ENCODE measurements at places on chromosomes 6 and 20.
A peak's percentile ranks its signal among the peaks of the same experiment; 100 is the strongest.

- no peak for DNase-seq
Measured at GRCh38 chr6:25660512-25660911, 8.5 kb downstream of the SCGN start.

- DNase-seq, result no peak
Measured at GRCh38 chr20:19094959-19095541, 117.4 kb upstream of the SLC24A3 start.

DNA sequence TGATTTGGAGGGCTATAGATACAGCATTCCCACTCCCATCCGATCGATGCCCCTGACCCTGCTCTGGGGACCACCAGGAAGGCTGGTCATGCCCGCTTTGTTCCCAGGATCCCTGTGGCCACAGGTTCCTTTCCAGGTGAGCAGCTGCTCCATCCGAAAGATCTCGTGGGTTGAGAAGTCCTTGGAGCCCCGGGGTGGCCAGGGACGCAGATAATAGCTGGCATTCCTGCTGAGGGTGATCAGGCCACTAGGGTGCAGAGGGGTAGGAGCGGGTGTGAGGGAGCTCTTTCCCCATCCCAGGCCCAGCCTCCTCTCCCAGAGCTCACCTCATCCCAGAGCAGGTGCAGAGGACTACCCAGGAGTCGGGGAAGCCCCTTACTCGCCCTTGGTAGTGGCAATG is 7.4 kb downstream of the ADAM33 start:
- DNase-seq, result no peak

DNA sequence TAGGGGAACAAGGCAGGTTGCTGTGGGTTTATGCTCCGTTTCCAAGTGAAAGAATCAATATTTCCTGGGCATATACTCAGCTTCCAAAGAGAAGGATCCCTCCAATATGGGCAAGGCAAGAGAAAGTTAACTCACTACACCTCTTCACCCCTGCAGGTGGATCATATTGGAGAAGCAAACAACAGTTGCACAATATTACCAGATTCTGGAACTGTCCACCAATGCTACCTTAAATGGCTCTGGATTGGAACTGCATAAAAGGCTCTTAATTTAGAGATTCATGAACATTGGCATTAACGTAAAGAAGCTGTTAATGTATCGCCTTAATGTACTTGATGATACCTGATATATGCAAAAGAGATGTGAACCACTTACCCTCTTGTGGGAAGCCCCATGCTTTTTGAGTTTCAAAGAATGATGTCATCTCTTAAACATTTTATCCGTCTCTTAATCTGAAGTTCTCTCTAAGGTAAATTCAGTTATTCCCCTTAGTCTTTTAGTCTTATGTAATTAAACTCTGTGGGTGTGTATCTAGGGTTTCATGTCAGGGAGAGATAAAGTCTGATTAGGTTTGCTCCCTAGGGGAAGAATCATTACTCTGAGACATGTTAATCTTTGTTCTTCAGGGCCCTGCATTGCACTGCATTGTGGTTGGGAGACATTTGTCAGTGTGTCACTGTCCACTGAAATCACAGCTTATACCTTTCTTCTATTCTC is 99.5 kb downstream of the PHACTR1 start:
- no peak for DNase-seq

- peak; percentile 86 for DNase-seq
Measured at GRCh38 chr20:461254-462198, 807 bp downstream of the TBC1D20 start.

- DNase-seq, result no peak
Measured at GRCh38 chr6:37158508-37158907, 11.4 kb upstream of the PIM1 start.

GRCh38 chr6:157586088-157586414 is 205.1 kb downstream of the ZDHHC14 start:
- DNase-seq, result peak; percentile 56

DNA sequence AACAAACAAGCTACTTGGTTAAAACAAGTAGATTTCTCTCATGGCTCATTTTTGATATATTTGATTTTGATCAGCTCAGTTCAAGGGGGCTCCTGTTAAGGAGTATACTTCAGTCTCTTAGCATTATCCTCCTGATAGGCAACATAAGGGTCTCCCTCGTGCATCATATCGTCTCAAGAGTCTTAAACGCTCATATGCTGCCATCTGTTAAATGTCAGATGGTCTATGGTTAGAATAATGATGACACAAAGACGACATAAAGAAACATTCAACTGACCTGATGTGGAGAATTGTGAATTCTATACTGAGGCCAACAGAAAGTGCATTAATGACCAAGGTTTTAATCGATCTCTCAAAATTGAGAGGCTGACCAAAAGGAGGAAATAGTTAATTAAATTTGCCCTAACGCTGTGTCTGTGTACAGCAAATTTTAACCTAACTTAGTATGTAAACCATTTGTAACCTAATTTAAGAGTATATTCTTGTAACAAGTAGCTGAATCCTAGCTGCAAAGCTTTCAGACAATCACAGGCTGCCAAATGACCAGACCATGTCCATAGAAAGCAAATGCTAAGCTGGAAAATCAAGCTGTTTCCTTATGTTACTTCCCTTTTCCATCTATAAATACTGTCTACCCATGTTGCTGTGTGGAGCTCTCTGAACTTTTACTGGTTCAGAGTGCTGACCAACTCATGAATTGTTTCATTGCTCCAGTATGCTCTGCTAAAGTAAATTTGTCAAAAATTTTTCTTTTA is 1688.5 kb downstream of the GRIK2 start:
- no peak for DNase-seq

- no peak for DNase-seq
Measured at GRCh38 chr20:58192567-58192966, 35.9 kb downstream of the ANKRD60 start.

GRCh38 chr20:53070706-53071392 is 98.7 kb downstream of the TSHZ2 start:
- no peak for DNase-seq

DNA sequence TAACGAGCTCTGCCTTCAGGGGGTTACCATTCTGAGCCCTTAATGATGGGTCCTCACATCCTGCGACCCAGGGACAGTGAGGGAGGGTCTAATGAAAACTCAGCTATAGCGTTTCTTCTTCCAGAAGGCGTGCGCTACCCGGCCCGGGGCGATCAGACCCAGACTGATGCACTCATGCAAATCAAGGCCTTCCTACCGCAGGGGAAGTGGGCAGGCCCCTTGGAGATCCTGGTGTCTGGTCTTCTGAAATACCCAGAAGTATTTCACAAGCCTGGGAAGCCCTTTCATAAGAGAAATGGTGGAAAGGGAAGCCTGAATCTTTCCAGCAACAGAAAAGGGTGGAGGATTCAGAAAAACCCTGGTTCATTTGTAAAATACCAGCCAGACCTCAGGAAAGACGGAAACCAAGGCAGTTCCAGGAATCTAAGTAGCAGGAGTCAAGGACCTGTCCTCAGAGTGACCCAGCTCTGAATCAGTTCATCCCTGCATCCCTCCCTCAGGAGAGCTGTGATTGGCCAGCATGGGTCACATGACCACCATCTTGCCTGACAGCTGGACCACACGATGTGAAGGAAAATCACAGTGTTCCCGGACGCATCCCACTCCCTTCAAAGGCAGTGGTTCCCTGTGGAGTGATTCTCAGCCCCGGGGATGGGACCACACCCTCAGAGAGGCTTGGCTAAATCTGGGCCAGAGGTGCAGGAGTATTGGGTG is 12.7 kb downstream of the BFSP1 start:
- peak; percentile 36 for DNase-seq

DNA sequence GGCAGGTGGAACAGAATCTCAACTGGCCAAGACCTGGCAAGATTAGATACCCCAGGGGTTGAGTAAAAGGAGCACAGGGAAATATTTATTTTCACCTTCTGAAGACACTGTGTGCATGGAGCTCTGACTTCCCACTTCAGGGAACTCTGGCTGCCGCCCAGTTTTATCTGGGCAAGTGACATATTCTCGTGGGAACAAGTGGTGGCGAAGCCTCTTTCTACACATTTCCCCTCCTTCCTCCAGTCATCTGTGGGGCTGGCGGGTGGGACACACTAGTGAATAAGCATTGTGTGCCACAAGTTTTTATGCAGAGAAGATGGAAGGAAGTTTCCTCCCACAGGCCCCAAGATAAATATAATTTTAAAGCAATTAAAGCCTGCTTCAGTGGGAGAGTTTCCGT is 23.6 kb downstream of the NSFL1C start:
- no peak for DNase-seq

GRCh38 chr20:13915284-13915683 is 75.1 kb downstream of the SEL1L2 start:
- no peak for DNase-seq

GRCh38 chr20:51067792-51068191 is 44.9 kb upstream of the KCNG1 start:
- no peak for DNase-seq

DNA sequence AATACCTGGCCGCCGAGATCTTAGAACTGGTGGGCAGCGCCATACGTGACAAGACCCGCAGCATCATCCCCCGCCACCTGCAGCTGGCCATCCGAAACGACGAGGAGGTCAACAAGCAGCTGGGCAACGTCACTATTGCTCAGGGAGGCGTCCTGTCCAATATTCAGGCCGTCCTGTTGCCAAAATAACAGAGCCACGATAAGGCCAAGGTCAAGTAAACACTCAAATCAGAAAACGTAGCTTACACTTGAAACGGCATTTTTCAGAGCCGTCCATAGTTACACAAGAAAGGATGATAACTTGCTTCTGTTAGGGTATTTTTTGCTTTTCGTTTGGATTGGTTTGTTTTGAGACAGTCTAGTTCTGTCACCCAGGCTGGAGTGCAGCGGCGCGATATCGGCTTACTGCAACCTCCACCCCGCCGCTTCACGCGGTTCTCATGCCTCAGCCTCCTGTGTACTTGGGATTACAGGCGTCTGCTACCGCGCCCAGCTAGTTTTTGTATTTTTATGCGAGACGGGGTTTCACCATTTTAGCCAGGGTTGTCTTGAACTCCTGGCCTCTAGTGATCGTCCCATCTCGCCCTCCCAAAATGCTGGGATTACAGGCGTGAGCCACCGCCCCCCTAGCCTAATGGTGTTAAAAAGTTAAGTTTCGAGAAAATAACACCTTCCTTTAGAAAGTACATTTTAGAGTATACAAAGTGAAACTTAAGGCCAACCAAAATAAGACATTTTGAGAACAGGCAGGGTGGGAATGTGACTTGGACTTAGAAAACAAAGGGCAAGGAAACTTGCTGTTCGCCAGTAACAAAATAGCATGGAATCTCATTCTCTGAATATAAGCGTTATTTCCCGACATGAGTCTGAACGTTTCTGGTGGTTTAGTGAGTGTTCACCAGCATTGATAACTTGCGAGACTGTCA is 42.8 kb upstream of the HFE start:
- no peak for DNase-seq

GRCh38 chr6:145003145-145003544 is 718.0 kb downstream of the UTRN start:
- no peak for DNase-seq

DNA sequence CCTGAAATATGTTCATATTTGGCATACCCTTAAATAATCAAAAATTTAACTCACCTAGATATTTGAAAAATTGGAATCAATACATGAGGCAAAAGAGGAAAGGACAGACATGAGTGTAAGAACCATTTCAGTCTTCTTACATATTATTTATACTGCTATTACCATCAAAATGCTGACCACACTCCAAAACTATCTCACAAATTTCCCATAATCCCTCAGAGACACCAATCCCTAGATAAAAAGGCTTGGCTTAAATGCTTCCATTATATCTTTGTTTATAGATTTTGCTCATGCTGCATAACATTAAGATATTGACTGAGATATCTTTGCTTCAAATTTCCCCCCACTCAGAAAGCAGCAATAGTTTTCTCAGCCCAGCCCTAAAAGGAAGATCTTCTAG is 11.7 kb upstream of the NT5DC1 start:
- no peak for DNase-seq

GRCh38 chr20:23245553-23246181 is 104.9 kb upstream of the NXT1 start:
- peak; percentile 88 for DNase-seq

DNA sequence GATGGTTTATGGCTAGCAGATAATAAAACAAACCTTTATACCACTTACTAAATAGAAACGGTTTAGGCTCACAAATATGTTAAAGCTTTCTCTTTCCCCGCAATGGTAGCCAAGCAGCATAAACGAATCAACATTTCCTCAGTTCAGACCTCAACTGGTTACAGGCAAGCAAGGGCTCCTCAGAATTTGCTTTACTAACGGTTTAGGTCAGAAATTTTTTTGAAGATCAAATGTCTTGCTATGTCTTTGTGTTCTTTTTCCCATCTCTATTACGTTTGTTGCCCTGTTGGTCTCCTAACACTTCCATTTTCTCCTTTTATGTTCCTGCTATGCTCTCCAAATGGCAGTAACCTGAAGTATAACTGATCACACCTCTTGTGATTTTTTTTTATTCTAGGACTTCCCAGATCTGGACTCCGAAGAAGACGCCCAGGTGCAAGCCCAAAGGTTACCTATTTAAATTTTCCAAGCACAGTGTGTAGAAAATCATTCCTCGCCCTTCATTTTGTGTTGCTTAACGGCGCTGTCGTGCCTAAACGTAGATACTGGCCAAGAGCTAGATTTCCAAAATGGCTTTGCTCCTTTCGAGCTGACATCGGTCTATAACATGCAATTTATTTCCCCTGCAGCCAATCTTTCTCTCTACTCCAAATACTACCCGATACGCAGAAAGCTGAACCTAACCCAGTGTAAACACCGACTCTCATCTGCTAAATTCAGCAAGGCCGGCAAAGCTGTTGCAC is 717 bp upstream of the ASF1A start:
- no peak for DNase-seq

- DNase-seq, result no peak
Measured at GRCh38 chr20:19370076-19371075, 157.9 kb downstream of the SLC24A3 start.

GRCh38 chr20:57231951-57232428 is 34.5 kb downstream of the BMP7 start:
- no peak for DNase-seq

DNA sequence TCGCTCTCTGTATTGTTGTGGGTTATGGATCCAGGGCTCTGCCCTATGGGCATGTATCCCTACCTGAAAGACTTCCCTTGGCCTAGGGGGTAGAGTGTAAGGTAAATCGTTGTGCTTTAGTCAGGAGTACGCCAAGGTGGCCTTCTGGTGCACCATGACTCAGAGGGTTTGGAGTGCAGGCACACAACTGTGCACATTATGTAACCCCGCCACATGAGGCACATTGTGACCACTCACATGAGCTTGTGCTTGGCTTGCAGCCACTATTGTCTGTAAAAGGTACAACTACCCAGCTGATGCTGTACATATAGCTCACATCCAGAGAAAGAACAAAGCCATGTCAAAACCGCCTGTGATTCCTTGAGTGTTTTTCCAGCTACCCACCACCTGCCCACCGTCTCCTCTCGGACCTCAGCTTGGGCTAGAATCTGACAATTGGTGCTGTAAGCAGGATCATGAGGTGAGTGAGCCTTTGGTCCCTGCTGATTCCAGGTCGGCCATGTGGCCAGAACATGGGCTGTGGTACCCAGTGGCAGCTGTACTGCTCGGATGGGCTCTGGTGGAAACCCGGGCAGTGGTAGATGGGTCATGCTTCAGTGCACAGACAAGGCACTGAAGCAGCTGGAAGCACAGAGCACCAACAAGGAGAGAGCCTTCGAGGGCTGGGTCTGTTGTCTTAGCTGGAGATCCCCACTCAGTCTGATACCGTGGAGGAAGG is 33.8 kb downstream of the HDDC2 start:
- DNase-seq, result no peak

- DNase-seq, result no peak
Measured at GRCh38 chr20:48298851-48299484, 513.7 kb upstream of the SULF2 start.

GRCh38 chr20:58587467-58587866 is 63.6 kb upstream of the STX16 start:
- peak; percentile 64 for DNase-seq

All from posterior vena cava (tissue), 2 donors.